ENCODE measurements at places on chromosomes 5 and 9.

DNA sequence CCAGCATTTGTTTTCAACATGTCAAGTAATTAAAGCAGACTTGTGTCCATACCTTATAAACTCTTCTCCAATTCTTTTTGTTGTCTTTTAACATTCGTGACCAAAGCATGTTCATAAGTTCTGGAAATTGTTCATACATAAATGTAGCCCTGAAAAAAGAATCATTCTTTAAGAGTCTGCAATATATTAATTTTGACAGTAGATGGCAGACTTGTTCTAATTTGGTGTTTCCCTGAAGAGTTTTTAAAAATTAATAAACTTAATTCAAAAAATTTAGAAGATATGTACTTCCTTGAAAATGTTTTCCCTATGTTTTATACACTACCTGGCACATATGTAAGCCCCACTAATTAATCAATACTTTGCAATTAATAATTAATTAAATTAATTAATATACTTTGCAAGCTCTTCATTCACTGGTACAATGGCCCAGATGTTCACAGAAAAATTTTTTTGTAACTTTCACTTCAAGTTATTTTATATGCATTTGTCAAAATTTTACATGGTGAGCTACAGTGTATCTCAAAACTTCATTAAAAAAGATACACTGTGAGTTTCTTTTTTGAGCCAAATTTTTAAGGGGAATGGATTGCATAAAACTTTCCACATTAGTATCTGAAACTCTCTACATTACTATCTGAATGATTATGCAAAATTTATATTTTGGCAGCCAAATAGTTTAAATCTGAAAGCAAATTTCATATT lies 42.1 kb downstream of the CLINT1 start:
- DNase-seq, result peak; percentile 60

DNA sequence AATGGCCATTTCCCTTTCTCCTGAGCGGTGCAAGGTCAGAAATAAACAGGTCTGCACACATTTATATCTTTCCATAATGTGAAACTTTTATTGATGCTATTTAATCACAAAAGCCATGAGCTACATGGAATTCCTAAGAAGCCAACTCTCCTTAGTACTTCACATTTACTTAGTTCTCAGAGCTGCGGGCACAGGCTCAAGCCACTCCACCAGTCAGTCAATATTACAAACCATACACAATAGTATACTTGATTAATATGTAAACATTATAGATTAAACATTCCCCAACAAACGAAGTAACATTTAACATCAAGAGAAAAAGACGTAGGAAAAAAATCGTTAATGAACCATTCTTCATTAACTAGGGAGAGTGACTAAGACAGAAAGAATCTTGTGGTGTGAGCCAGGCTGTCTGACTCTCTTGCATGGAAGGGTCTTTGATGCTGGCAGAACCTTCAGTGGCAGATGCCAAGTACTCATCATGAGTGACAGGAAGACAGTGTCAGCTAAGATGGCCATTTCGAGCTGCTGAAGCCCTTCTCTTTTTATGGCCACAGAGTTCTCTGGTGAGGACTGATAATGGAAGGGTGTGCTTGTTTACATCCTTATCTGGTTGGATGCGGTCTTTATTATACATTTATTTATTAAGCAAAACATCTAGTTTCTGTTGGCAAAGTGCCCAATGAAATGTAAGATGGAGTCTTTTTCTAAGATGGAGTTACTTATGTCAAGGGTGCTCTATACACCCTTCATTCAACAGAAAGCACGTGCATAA lies 115.5 kb upstream of the TUT7 start:
- DNase-seq, result no peak

- DNase-seq, result peak; percentile 38
These were observed 6.2 kb downstream of the TUT7 start for GRCh38 chr9:86347991-86348390.

GRCh38 chr5:122350496-122350895 lies 38.5 kb downstream of the SNCAIP start:
- DNase-seq, result no peak

GRCh38 chr9:109256336-109256735 lies 64.5 kb downstream of the EPB41L4B start:
- no peak for DNase-seq

GRCh38 chr5:169997798-169998197 lies 17.5 kb upstream of the INSYN2B start:
- DNase-seq, result peak; percentile 87

DNA sequence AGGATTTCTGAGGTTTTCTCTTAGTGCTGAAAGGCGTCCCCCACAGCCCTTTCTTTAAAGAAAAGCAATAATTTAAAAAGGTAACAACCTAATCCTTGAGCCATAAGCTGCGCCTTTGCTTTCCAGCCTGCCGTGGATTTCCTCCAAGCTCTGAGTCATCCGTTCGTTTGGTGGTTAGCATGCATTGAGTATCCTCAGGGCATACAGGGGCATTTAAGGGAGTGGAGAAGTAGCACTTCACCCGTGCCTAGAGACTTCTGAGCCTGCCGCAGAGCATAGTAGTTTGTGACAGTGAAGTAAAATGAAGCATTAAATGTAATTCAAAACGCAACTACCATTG lies 892 bp upstream of the TNC start:
- peak; percentile 74 for DNase-seq

DNA sequence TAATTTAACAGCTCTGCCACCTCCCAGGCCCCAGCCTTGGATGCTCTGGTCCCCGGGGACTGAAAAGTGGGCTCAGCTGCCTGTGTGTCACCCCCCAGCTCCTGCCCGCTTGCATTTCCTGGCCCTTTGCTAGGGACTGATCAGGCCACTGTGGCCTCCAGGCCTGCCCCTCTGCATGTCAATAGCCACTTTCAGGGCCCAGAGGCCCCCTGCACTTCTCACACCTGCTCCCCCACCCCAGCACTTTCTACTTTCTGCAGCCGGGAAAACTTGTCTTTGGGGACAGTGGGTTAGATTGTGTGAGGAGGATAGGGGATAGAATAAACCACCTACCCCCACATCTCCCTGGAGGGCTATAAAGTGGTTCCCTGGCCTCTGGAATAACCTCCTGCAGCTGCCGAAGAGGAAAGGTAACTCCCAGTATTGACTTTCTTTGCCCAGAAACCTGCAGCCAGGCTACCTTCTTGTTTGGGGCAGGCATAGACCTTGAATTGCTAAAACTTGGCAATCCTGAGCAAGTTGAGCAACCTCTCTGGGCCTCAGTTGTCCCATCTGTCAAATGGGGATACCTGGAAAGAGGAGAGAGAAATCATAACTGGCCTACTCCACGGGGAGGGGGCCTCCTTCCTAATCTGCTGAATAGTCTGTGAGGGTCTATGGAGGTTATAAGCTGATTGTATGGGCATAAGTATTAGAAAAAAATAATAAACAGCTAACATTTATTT lies 7.8 kb downstream of the AIF1L start:
- no peak for DNase-seq

DNA sequence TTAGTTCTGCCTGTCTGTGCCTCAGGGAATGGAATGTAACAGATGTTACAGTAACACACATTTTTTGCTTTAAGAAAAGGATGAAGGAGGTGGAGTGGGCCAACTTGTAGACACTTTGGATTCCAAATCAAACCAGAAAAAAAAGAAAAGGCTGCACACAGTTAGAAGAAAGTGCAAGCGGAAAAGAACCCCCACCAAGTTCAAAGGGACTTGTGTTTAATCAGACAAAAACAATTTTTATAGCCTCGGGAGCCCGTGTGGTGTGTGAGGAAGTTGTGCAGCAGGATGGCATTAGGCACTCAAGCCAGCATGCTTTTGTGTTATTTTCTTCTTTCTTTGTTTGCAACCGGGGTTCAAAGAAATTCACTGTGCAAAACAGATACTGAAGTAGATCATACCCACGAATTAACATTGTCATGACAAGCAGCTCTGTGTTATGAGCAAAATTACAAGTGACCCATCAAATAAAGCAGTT lies 189.5 kb downstream of the SEMA5A start:
- DNase-seq, result no peak

GRCh38 chr5:28473531-28474107 lies 1435.2 kb upstream of the CDH9 start:
- DNase-seq, result no peak

DNA sequence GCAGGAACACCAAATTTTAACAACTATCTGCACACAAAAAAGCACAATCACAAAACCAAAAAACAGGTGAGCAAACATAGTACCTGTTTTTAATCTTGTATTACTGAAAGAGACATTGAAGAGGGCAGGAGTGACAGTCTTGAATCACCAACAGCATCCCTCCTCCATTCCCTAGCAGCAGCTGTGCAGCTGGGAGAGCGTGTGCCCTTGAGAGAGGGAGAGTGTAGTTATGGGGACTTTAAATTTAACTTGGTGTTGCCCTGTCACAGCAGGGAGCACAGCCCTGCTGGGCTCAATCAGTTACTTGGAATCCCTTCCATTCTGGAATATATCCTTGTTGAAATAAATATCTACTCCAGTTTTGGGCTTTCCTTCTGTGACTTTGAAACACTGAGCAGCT lies 1938.7 kb upstream of the NUDT12 start:
- DNase-seq, result no peak

GRCh38 chr9:12748016-12748415 lies 26.8 kb upstream of the LURAP1L start:
- DNase-seq, result no peak

GRCh38 chr9:119726035-119726434 lies 356.8 kb upstream of the BRINP1 start:
- DNase-seq, result no peak

DNA sequence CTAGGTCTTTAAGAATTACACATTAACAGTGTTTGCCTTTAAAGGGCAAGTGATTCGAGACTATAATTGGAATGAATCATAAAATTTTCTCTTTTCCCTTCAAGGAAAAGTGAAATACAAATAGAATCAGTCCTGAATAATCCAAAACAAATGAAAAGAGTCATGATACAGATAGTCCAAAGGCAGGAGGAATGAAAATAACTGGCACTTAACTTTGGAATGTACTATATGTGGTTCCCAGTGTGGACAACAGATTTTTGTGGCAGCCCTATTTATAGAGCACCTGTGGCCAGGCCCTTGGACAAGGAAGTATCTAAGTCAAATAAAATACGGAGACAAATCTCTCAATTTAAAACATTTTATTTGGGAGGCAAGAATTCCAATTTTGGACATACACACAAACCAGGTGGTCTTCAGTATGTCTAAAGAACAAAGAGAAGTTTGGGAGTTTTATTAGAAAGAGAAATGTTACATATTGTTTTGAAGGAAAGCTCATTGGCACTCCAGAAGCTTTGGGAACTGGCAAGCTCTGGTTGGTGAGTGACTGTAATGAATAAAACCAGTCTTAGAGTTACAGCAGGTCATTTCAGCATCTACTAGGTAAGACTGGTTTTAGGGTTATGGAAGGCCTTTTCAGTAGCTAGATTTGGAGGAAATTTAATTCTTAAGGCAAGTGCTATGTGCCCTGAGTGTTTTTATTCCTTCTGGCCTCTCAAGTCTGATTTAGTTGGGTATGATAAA lies 116.0 kb upstream of the PAM start:
- DNase-seq, result no peak

GRCh38 chr5:88679638-88680037 lies 203.3 kb downstream of the MEF2C start:
- no peak for DNase-seq

GRCh38 chr9:122071715-122072114 lies 21.4 kb downstream of the TTLL11 start:
- DNase-seq, result no peak

DNA sequence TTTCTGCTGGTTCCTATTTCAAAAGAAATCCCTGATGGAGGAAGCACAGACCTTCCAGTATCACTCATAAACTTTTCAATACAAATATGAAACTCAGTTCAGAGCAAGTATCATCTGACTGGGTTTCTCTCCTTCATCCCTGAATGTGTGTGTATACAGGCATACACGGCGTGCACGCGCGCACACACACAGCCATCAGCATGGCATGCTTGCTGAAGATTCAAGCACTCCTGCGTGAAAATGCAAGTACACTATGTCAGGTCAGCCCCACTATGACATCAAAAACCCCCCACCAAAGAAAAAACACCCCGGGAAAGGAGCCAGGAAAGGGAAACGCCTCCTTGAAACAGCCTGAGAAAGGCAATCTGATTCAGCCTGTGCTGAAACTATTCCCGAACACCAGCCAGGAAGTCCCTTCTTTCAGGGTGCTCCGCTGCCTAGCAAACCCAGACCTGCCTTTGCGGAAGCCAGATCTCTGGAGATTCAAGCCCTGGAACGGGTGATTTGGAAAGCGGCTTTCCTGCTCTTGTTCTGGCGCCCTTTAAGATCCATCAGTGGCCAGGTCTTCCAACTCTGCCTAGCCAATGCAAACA lies 831 bp downstream of the KLHL3 start:
- DNase-seq, result peak; percentile 76

GRCh38 chr9:92986176-92987119 lies 39.1 kb downstream of the FGD3 start:
- DNase-seq, result peak; percentile 65

DNA sequence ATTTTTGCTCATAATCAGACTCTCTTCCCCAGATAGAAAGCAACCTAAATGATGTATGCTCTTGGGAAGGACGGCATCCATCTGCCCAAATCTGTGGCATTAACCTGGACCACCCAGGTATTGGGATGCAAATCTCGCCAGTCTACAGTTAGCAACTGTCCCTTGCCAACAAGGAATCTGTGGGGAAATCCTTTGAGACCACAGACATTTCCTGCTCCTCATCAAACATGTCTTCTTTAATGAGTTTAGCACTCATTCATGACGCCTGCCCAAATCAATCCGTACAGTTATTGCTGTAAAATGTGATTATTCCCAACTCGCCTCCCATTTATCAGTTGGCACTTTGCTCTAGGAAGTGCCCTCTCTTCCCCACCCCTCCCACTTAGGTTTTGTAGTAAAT lies 7.8 kb downstream of the ROR2 start:
- no peak for DNase-seq

DNA sequence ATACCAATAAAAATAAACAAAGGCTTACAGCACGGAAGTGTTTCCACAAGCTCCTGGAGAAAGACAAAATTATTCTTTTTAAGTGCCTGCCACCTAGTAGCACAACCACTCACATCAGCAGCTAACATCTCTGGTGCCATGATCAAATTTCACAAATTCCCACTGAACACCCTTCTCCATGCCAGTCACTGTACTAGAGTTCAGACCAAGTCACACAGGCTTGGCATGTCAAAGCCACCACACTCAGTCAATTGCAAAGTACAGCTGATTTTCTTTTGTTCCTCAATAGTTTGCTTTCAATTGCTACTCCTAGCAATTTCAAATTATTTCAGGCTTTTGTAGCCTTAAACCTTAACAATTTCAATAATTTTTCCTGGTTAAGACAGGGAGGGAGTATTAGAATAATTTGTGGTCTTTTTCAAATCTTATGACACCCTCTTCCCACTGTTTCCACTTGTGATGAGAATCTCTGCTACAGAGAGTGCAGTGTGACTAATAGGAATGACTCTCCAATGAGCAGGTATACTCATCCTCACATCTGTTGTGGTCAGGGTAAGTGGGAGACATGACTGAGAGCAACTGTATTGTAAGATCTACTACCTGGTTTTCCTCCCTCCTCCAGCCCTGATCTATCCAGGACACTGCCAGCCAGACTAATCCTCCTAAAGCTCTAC lies 46.2 kb downstream of the RNF145 start:
- DNase-seq, result no peak

- no peak for DNase-seq
These were observed 1.2 kb downstream of the EXOC3 start for GRCh38 chr5:444226-444625.

Data from suppressor macrophage treated with lipopolysaccharide for 1 hour (primary cell).